ENCODE measurements at places on chromosomes 11 and 22.

GRCh38 chr11:126939552-126939951 lies 61.0 kb downstream of the KIRREL3 start:
- no peak for DNase-seq

- DNase-seq, result no peak
Observed at GRCh38 chr11:8314916-8315315, 51.2 kb upstream of the LMO1 start.

- no peak for DNase-seq
Observed at GRCh38 chr11:31646216-31646615, 136.6 kb downstream of the ELP4 start.

DNA sequence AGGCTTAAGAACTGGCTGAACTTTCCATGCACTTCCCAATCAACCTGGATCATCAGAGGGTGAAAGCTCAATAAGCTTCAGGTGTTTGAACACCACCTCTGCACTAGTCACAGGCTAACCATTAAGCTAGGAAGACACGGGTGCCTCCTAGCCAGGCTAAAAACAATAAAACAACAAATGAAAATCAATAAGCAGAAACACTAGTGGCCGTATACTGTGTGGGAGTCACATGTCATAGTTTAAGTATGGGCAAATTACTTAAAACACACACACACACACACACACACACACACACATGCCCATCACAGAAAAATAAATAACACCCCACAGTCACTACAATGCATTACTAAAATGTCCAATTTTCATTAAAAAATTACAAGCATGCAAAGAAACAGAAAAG lies 85.2 kb downstream of the APOL5 start:
- DNase-seq, result no peak

- no peak for DNase-seq
Observed at GRCh38 chr22:42452456-42452855, 20.3 kb upstream of the NFAM1 start.

DNA sequence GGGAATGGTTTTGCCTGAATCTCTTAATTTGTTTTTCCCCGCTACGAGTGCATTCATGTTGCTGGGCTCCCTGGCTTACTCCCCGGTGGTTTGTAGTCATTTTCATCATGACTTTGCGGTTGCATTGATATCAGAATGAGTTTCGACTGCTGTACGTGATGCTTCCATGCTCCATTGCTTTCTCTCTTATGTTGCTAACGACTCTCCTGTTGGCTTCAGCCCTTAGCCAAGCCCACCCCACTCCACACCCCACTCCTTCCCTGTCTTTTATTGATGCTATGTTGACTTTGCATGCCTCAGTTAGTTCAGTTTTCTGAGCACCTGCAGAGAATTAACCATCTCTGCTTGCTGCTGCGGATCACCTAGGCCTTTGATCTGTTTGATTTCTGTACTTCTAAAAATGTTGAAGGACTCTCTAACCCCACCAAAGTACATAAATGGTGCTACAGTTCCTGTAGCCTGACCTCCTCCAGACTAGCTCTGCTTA lies 65.3 kb downstream of the ARFGAP2 start:
- no peak for DNase-seq

DNA sequence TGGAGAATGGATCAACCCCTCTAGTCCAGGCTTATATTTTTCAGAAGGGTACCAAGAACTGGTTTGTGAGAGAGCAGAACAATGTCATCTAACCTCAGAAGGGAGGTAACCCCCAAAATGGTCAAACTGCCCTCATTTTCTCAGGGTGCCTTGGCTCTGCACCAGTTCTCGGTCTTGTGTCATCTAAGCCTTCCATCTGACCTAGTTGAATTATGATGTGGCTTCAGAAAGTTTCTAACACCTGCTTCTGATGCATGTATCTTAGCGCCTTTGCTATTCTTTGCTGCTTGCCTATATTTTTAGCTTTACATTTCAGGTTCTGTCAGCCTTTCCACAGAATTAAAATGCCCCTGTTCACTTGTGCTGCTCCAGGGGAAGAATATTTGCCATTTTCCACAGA lies 91.7 kb upstream of the E2F8 start:
- no peak for DNase-seq

DNA sequence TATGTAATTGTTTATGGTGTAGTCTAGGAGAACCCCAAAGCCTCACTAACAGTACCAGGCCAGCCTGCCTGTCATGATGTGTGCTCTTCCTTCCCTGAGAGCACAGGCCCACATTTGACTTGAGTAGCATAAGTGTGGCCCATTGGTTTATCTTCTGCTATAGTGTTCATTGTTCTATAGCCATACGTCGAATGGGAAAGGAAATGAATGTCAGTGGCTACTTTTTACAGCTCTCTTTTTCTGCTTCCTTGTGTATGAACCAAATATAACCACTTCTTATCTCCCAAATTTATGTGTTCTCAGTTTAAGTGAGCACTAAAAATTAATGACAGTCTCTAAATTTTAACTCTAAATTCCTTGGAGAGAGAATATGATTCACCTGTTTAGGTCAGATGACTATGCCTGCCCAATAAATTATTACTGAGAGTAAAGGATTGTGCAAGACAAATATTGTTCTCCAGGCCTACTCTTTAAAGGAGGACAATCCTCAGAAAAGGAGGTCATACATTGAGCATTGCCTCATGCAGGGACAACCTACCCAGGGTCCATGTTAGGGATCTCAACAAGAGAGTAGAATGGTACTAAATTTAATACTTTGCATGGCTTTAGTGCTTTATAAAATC lies 222.9 kb upstream of the ARHGAP20 start:
- no peak for DNase-seq

DNA sequence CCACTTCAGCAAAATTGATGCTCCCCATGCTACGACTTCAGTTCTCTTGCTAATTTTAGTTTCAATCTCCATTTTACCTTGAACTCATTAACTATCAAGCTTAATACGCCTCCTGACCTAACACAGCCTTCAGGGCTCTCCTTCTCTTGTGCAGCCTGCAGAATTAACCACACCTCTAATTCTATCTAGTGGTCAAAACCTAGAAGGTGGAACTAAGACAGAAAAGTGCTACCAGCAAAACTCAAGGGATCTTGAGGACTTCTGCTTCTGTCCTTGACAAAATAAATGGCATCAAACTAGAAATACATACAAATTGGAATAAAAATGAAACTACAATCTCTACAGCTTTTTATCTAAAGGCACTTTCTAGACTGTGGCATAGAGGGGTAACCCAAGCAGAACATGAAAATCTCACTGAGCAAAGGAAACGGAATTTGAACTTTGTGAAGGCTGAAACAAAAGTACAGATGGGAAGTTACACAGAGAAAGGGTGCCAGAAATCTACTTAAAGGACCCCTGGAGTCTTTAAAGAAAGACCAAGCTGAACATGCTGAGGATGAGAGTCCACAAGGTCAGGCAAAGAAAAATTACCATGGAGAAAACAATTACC lies 10.7 kb downstream of the CWF19L2 start:
- DNase-seq, result no peak

DNA sequence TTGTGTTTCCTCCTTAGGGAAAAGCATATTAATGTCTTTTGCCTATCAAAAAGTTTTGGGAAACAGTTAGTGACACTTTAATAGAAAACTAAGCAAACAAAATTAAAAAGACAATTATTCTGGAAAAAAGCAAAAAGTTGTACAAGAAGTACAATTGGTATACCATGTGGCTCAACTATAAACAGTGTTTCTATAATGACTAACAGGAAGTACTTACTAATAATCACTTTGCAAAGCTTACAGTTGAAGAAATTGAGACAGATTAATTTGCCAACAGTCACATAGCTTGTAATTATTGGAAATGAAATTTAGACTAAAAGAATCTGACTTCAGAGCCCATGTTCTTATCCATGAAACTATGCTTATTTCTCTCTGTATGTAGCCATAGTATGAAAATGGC lies 24.7 kb downstream of the PPME1 start:
- DNase-seq, result no peak

DNA sequence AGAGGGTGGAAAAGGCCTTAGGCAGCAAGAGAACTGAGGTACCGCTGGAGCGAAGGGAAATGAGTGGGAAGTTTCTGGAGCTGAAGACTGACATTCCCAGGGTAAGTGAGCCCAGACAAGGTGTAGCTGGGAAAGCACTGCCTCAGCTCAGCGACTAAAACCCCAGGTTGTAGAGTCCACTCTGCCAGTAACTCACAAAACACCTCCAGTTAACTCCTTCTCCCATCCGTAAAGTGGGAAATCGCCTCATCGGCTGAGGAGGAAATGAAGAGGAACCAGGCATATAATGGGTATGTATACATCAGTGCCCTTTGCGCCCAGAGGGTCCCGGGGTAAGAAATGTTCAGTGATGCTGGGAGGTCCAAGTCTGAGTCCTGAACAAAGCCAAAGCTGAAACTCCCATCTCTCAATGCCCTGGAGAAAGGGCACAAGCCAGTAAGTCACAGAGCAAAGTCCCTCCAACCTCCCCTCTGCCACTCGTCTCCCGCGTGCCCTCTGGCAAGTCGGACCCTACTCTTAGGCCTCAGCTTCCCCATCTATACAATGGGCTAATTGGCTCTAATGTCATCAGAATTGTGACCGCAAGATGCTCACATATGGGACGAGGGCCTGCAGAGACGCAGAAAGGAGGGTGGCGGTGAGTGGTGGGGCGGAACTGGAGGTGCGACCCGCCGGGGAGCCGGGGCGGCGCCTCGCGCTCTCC lies 588 bp downstream of the VPS37C start:
- DNase-seq, result no peak

DNA sequence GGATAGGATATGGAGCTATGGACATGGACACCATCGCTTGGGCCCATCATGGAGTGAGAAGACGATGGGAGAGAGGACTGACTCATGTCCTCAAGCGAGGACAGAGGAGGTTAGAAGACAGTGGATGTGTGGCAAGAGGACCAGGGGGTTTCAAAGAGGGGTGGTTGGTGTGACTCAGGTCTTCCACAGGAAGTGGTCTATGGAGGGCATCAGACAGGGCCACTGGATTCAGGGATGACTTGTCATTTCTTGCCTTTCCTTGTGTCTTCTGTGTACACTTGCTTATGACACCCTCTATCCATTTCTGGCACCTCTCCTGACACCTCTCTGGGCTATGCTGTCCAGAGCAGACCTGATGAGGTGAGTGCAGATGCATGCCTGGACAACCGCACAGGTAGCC lies 115.4 kb downstream of the OSBP2 start:
- DNase-seq, result no peak

DNA sequence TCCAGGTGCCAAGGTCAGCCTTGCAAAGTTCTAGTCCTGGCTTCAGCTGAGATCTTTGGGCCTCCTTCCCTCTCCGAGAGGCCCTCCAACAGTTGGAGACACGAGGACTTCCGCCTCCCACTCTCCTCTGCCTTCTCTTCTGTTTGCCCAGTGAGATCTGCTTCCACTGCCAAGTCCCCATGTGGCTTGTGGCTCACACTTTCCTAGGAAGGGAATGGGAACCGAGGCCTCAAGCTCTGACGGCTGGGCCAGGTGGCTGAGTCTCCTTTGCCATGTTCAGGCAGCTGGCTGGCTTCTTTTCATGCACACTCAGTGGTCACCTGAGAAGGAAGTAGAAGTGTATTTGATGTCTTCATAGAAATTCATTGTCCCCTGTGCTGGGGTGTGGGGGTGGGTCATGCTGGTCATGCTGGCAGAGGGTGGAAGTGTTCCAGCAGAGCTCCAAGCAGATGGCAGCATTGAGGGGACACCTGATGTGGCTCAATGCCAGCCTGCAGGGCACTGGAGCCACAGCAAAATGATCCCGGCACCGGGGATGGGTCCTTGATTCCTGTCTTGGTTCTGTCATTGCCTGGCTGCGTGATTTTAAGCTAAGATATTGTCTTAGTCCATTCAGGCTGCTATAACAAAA lies 130.4 kb downstream of the ADAMTS15 start:
- no peak for DNase-seq

DNA sequence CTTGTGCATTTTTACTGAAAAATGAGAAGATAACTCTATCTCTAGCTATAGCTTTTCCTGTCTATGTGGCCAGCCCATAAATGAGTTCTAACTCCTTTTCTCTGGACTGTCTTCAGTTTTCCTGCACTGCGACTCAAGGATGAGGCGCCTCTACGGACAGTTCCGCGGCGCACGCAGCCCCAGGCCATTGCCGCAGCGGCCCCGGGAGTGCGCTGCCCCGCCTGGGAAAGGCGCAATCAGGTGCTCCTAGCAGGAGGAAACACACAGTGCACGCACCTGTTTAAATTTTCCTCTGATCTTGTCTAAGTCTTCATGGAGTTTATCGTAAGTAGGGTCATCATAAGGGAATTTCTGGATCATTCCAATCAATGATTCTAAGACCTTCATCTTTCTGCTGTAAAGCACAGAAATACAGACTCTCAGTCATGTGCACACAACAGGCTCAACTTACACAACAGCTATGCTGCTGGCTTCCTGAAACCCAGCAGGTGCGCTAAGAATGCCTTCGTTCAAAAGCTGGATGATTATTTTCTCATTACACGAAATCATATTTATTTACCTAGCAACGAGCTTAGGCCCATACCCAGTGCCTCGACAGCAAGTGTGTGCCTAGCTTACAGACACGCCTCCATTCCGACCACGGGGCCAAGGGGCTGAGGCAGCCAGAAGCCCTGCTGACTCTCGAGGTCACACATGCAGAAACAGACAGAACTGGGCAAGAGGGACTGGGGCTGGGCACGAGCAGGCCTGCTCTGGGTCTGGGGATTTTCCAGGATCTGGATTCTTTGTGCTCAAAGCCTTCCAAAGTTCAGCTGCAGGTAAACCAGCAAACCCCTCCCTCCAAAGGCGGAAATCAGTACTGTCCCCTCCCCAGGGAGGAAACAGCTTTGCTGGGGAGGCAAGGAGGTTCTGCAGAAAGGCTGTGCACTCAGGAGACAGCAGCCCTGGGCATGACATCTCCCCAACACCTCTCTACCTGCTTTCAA lies 7.2 kb downstream of the LTO1 start:
- no peak for DNase-seq

- no peak for DNase-seq
Observed at GRCh38 chr22:21672107-21672629, 6.4 kb downstream of the PPIL2 start.

DNA sequence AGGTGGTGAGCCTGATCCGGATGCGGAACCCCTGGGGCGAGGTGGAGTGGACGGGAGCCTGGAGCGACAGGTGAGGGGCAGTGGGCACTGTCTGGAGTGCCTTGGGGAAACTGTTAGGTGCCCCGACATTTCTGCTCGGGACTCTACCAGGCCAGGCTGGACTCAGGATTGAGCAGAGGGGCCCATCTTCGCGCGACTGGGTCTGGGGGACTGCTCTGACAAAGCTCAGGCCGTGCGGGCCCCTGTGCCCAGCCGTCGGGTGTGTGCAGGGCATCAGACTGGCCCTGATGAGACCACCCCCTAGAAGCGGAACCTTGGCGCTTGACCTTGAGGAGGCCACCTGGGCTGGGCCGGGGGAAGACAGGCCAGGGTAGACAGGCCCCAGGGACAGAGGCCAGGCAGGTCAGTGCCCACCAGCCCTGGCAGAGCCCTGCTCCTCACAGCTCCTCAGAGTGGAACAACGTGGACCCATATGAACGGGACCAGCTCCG lies 6.3 kb downstream of the CAPN1 start:
- DNase-seq, result no peak

GRCh38 chr11:119055901-119056300 lies 1.1 kb downstream of the HYOU1 start:
- peak; percentile 9 for DNase-seq

GRCh38 chr22:49317369-49317768 lies 510.3 kb downstream of the BRD1 start:
- DNase-seq, result no peak

GRCh38 chr11:68311160-68312116 lies 953 bp upstream of the LRP5 start:
- no peak for DNase-seq

GRCh38 chr11:116830184-116830912 lies 641 bp downstream of the APOC3 start:
- DNase-seq, result no peak

GRCh38 chr11:47977623-47978022 lies 2.7 kb upstream of the PTPRJ start:
- no peak for DNase-seq

GRCh38 chr11:101508370-101508769 lies 75.4 kb downstream of the TRPC6 start:
- no peak for DNase-seq
